Effector memory CD4-positive, alpha-beta T cell (primary cell): ENCODE measurements at places on chromosomes 13 and 19.

GRCh38 chr13:44232774-44233173 is 140.8 kb upstream of the SERP2 start:
- no peak for DNase-seq
- no peak overlapping the region for H3K27ac ChIP-seq
- H3K27me3 ChIP-seq: no peaks in the 10 kb centered on the region
- H3K4me1 ChIP-seq: no peaks in the 10 kb centered on the region
- no peaks in the 10 kb centered on the region for H3K36me3 ChIP-seq

DNA sequence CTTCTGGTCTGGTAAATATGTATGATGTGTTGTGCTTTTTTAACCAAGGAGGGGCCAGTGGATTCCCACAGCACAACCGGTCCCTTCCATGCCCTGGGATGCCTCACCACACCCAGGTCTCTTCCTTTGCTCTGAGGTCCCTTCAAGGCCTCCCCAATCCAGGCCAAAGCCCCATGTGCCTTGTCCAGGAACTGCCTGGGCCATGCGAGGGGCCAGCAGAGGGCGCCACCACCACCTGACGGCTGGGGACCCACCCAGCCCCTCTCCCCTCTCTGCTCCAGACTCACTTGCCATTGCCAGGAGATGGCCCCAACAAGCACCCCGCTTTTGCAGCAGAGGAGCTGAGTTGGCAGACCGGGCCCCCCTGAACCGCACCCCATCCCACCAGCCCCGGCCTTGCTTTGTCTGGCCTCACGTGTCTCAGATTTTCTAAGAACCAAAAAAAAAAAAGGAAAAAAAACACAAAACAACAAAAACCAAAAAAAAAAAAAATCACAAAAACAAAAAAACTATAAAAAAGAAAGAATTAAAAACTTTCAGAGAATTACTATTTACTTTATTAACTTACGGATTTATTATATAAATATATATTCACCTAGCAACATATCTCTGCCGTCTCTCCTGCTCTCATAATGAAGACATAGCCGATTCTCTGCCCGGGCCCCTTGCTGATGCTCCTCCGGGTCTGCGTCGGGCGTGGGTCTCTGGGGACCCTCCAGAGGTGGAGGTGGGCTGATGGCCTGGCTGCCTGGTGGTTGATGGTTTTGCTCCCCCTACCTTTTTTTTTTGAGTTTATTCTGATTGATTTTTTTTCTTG is 14.4 kb downstream of the CAPN12 start:
- H3K4me3 ChIP-seq: no peak overlapping the region
- peaks cover 23% of the 10 kb centered on the region for H3K36me3 ChIP-seq
- H3K27me3 ChIP-seq: no peaks in the 10 kb centered on the region
- H3K27ac ChIP-seq: no peak overlapping the region
- peaks cover 16% of the 10 kb centered on the region for H3K4me1 ChIP-seq
- DNase-seq: peak; percentile 52

DNA sequence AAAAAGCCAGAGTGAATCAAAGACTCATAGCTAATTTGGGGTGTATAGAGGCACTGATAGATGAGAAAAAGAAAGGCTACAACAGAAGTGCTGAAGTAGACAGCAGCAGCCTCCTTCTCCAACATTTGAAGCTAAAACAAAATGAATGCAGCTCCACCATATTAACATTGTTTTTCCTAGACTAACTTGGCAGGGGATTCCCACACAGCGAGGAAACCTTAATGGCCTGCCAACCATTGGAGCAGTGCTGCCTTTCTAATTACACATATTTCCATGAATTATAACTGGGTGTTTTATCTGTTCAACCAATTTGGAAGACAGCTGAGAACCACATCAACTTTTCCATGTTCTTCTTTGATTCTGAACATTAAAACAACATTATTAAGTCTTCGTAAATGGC is 478.6 kb downstream of the LIG4 start:
- H3K4me3 ChIP-seq: no peak overlapping the region
- no peaks in the 10 kb centered on the region for H3K36me3 ChIP-seq
- DNase-seq: no peak
- no peak overlapping the region for H3K27ac ChIP-seq
- no peaks in the 10 kb centered on the region for H3K27me3 ChIP-seq

- H3K27me3 ChIP-seq: no peaks in the 10 kb centered on the region
- no peak overlapping the region for H3K27ac ChIP-seq
- H3K4me3 ChIP-seq: no peak overlapping the region
- no peaks in the 10 kb centered on the region for H3K4me1 ChIP-seq
- no peak for DNase-seq
These were observed 380.1 kb downstream of the EFNB2 start for GRCh38 chr13:106155411-106155810.

DNA sequence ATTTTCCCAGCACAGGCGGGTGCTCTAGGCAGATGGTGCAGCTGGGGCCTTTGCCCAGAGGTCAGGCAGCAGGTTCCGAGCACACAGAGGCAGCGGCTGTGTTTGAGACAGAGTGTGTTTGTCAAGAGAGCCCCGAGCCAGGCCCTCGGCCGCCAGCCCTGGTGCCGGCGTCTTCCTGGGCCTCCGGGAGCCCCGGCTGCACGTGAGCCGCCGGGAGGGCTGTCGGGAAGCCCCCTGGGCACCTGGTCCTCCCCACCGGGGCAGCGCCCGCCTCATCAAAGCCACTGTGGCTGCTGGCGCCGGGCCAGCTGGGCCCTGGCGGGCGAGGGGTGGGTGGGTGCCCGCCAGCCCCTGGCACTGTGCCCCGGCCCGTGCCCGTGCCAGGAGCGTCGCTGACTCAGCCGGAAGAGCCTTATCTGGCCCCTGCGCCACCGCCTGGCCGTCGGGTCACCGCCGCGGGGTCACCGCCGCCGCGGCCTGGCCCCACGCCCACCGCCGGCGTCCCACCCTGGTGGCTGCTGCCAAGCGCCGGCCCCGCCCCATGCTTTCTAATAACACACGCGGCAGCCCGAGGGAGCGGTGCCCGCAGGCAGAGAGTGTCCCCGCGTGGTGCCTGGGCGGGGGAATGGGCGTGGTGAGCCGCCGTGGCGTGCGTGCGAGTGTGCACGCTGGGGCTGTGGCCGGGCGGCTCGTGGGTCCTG is 14.9 kb downstream of the ARID3A start:
- peak overlapping the region; percentile 53 for H3K27ac ChIP-seq
- H3K36me3 ChIP-seq: no peaks in the 10 kb centered on the region
- DNase-seq: peak; percentile 81
- H3K4me1 ChIP-seq: peaks cover 12% of the 10 kb centered on the region
- H3K4me3 ChIP-seq: peak overlapping the region; percentile 43
- no peaks in the 10 kb centered on the region for H3K27me3 ChIP-seq

GRCh38 chr19:2199215-2199614 is 35.5 kb downstream of the DOT1L start:
- no peak overlapping the region for H3K4me3 ChIP-seq
- no peaks in the 10 kb centered on the region for H3K4me1 ChIP-seq
- no peak for DNase-seq
- peaks cover 25% of the 10 kb centered on the region for H3K36me3 ChIP-seq
- H3K27me3 ChIP-seq: no peaks in the 10 kb centered on the region

DNA sequence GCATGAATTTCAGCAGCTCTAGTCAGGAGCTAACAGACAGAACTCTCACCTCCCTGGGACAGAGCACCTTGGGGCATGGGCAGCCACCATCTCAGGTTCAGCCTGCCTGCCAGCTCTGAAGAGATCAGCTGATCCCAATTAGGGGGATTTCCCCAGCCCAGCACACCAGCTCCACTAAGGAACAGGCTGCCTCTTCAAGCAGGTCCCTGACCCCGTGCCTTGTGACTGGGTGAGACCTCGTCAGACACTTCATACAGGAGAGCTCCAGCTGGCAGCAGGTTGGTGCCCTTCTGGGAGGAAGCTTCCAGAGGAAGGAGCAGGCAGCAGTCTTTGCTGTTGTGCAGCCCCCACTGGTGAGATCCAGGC is 84.5 kb upstream of the UFM1 start:
- H3K27ac ChIP-seq: no peak overlapping the region
- H3K4me1 ChIP-seq: no peaks in the 10 kb centered on the region
- H3K4me3 ChIP-seq: no peak overlapping the region
- DNase-seq: no peak

GRCh38 chr19:5628461-5628860 is 5.6 kb downstream of the SAFB start:
- peaks cover 59% of the 10 kb centered on the region for H3K4me1 ChIP-seq
- no peak for DNase-seq
- no peak overlapping the region for H3K27ac ChIP-seq
- H3K36me3 ChIP-seq: peaks cover 49% of the 10 kb centered on the region
- no peaks in the 10 kb centered on the region for H3K27me3 ChIP-seq

DNA sequence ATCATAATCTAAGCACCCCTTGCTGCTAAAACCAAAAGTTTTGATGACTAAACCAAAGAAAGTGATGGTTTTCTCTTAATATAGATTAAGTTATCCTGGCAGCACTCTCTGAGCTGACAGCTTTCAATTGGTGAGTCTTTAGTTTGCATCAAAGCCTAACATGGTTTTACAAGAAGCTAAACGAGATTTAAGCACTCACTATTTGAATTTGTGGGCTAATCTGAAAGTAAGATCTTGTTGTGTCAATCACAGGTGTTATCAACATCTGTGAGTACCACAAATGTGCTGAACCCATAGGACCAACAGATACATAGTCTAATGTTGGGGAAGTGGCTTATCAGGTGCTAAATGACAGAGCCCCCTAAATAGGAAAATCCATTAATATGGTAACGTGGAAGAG is 223.9 kb downstream of the LHFPL6 start:
- no peaks in the 10 kb centered on the region for H3K4me1 ChIP-seq
- H3K4me3 ChIP-seq: no peak overlapping the region
- no peak overlapping the region for H3K27ac ChIP-seq
- no peaks in the 10 kb centered on the region for H3K36me3 ChIP-seq
- H3K27me3 ChIP-seq: no peaks in the 10 kb centered on the region
- no peak for DNase-seq
